ENCODE measurements at places on chromosomes 2 and 18.

DNA sequence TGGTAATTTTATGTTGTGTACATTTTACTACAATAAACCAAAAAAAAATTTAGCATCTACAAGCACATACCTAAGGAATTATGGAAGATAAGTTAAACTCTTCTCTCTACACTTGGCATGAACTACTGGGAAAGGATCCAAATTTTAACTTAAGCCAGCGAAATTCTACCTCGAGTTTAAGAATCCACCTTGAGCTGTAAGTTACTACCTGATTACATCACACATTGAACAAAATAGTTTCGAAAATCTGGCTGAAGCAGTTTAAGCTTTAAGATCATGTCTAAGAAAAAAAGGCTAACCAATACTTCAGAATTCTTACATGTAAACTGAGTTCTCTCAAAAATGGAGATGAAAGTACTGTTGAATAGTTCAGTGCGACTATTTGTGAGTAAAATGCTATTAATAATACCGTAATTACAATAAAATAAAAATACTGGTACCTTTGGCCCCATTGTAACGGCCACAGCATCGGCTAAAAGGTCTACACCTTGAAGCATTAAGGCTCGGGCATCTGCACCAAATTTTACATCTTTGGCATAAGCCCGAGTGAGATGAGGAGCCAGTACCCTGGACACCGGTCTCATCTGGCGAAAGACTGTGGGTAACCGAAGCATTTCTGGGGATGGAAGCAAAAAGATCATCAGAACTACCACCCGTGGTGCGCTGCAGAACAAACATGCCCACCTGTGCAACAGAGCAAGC is 1.3 kb downstream of the HSPD1 start:
- no peak for DNase-seq

GRCh38 chr2:98470851-98471255 is 26.2 kb downstream of the INPP4A start:
- no peak for DNase-seq

DNA sequence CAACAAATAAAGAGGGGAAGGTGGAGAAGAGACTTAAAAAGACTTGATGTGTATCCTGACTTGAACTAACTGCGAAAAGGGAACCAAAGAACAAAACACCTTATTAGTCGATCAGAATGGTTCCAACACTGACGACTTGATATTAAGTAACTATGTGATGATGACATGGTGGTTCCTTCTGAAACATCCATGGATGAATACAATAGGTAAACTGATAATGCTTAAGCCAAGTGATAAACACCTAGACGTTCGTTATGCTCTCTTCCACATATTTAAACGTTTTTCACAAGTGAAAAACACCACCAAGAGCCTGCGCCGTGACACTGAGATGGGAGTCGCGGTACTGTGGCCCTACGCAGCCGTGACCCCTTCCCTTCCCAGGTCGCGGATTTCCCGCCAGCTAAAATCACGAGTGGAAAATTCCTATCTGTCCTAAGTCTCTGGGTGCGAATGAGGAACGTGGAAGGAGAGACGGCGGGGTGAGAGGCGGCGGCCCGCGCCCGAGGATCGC is 797 bp downstream of the TTC32 start:
- no peak for DNase-seq

- DNase-seq = no peak
These were observed 77.5 kb downstream of the STPG4 start for GRCh38 chr2:47077442-47078117.

DNA sequence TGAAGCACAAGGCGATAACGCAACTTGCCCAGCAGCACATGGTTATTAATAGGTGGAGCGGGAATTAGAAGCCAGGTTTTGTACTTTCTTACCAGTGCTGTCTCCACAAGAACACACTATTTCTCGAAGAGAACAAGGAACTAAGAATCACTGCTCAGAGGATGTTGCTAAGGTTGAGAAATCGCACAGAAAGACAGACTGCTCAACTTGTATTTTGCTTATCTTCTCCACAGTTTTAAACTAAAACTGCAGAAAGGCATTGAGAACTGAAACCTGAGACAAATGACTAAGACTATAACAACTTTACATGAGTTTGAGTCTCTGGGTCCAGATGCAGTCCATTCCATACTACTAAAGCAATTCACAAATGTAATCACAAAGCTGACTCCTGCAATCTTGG is 6.2 kb downstream of the PRKD3 start:
- DNase-seq = no peak

- DNase-seq = no peak
These were observed 129.8 kb upstream of the RAB6C start for GRCh38 chr2:129849559-129850160.

DNA sequence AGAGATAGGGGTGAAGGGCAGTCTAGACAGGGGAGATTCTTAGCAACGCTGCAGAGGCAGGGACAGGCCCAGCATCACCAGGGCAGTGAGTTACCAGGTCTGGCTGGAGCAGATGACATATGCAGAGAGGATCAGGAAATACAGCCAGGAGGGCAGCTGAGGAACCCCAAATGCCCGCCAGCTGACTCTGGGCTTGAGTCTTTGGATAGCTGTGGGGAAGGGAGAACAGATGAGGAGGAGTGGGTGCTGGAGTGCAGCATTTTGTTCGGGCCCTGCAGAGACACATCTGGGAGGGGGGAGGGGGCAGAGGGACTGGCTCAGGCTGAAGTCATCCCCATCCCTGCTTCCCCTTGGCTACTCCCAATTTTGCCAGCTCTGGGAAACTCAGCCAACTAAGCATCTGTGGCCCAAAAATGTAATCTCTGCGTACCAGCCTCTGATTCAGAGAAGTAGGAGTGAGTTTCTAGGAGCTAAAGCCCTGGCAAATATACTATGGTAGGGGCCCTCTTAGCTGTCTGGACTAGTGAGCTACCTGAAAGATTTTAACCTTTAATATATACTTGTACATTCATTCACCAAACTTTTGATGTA is 214.5 kb downstream of the ZBTB7C start:
- DNase-seq = no peak

- DNase-seq = no peak
These were observed 675.1 kb upstream of the SYT4 start for GRCh38 chr18:43952398-43952797.

GRCh38 chr18:79616651-79617510 is 62.7 kb upstream of the CTDP1 start:
- DNase-seq = no peak

GRCh38 chr2:239955989-239956817 is 68.9 kb downstream of the NDUFA10 start:
- no peak for DNase-seq

GRCh38 chr18:57951117-57951796 is 92.8 kb upstream of the NEDD4L start:
- DNase-seq = no peak

- DNase-seq = no peak
These were observed 273.8 kb upstream of the LYPD1 start for GRCh38 chr2:132943829-132944228.

DNA sequence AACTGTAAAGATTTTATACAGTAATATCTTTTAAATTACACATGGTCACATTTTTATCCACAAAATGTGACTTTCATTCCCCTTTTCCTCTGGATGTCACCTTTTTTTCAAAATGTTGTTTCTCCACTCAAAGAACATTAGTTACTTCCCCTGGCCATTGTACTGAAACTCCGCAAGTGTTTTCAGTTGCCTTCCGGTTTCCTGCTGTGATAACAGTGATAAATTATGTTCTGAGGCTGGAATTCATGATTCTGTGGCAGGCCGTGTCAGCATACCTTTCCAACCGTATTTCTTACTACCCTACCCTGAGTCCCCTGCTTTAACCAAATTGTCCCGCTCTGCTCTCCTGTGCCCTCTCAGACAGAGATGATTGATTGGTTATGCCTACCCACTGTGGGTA is 53.5 kb downstream of the MGAT5 start:
- DNase-seq = no peak

- DNase-seq = no peak
These were observed 257.6 kb downstream of the ANKRD30B start for GRCh38 chr18:15005313-15006130.

GRCh38 chr2:14677039-14677438 is 44.5 kb downstream of the LRATD1 start:
- DNase-seq = no peak

- DNase-seq = no peak
These were observed 50.8 kb downstream of the CCBE1 start for GRCh38 chr18:59646228-59646962.

DNA sequence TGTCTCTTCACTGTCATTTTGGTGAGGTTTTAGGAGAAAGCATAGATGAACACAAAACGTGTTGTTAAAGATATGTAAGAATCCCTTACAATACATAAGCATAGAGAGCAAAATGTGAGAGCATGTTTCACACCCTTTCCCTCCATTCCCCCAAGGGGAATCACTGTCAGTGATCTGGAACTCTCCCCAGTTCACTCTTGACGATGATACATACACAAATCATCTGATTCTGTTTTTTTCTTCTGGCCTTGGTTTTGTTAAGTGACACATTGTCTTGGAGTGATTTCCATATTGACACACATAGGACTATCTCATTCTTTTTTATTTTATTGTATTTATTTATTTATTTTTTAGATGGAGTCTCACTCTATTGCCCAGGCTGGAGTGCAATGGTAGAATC is 53.7 kb upstream of the TANC1 start:
- DNase-seq = no peak

- DNase-seq = no peak
These were observed 58.9 kb downstream of the SPTBN1 start for GRCh38 chr2:54514822-54515569.

GRCh38 chr2:42474765-42475454 is 18.9 kb downstream of the KCNG3 start:
- DNase-seq = no peak

- DNase-seq = no peak
These were observed 494.1 kb upstream of the MEIS1 start for GRCh38 chr2:65940856-65941255.

- no peak for DNase-seq
These were observed 115.7 kb downstream of the VIT start for GRCh38 chr2:36812196-36812595.

GRCh38 chr2:188414411-188414810 is 122.7 kb downstream of the GULP1 start:
- DNase-seq = no peak

GRCh38 chr18:50578651-50579050 is 18.8 kb downstream of the MAPK4 start:
- DNase-seq = no peak

DNA sequence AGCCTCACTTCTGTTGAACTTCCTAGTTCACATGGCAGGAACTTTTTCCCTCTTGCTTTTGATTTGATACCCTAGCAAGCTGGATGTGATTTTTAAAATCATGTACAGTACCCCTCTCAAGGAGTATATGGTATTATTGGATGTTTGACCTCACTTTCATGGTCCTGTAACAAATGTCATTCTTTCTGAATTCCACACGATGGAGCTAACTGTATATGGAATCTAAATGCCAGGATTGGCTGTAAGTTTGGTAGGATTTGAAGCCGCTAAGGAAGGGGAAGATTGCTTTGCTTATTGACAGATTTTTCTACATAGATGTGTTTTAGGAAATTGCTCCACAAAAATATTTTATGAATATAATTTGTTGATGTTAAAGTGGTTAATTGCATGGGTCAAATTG is 18.3 kb downstream of the MAIP1 start:
- DNase-seq = no peak

DNA sequence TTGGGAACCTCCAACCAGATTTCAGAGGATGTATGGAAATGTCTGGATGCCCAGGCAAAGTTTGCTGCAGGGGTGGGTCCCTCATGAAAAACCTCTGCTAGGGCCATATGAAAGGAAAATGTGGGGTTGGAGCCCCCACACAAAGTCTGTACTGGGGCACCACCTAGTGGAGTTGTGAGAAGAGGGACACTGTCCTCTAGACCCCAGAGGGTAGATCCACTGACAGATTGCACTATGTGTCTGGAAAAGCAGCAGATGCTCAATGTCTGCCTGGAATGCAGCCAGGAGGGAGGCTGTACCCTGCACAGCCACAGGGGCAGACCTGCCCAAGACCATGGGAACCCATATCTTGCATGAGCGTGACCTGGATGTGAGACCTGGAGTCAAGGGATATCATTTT is 573.7 kb upstream of the NXPH2 start:
- DNase-seq = no peak

DNA sequence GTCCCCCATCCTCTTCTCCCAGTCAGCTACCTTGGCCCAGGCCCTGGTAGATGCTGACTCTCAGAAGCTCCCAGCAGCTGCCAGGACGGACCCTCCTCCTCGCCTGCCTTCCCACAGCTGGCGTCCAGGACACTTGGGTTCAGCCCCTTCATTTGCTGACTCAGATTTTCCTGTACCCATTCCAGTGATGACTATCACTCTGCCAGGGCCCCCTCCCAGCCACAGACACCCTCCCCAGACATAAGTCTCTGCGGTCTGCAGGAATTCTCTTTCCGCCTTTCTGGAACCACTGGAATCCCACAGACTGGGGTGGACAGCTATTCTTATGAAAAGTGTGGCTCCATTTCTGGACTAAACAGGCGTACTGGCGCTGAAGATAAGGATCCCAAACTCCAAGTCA is 260.3 kb upstream of the EPAS1 start:
- DNase-seq = no peak

DNA sequence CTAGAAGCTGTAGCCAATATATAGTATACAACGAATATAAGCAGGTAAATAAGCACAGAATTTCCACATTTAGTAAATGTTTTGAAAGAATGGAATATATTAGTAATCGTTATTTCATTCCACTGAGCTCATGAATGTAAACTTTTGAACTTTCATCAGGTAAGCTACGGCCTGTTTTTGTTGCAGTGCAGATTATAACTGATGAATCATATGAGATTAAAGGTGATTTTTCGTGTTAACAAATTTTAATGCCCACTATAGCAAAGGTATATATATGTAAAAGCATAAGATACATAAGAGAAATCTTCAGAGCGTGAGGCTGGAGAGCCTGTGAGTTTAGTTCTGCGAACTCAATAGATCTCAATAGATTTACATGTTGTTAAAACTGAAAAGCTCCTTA is 1.1 kb downstream of the SCYGR1 start:
- no peak for DNase-seq

- no peak for DNase-seq
These were observed 77.3 kb downstream of the SOCS6 start for GRCh38 chr18:70366174-70366573.

- peak; percentile 73 for DNase-seq
These were observed 993 bp downstream of the RBMS1 start for GRCh38 chr2:160492401-160493226.

Measured in CD4-positive, alpha-beta T cell treated with Interleukin-17A for 4 hours (primary cell).